ENCODE measurements at places on chromosomes 5 and 9. TPM values are rescaled to one million over a fixed set of nuclear protein-coding genes. Genes with fewer than 3 reads are reported as not detected.

GPR150 gene
- not detected for total RNA-seq

FOXD4L5 gene
- not detected for total RNA-seq

GRCh38 chr9:130156672-130157071 is 15.5 kb upstream of the NCS1 start:
- DNase-seq: peak; percentile 84

DNA sequence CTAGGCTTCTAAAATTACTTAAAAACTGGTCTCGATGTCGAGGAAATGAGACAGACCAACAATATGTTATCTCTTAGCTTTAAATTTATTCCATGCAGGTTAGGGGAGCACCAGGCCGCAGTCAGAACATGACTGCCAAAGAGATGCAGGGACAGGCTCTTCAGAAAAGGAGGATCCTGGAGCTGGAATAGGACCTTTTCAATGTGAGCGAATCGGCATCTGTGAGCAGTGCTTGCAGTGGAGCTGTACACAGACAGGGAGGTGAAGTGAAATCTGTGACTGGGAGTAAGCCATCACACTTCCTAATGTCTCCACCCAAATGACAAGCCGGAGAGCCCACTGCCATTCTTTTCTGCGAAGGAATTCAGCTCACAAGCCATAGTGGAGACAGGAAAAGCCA is 78.2 kb downstream of the EFNA5 start:
- peak; percentile 41 for DNase-seq

GRCh38 chr5:150313501-150313900 is 10.8 kb upstream of the ARSI start:
- no peak for DNase-seq

GRCh38 chr9:133514460-133515239 is 10.1 kb downstream of the MYMK start:
- peak; percentile 53 for DNase-seq

- DNase-seq: no peak
Observed at GRCh38 chr5:78046006-78046405, 248.5 kb downstream of the AP3B1 start.

SH3TC2 gene
- total RNA-seq: not detected

EGFLAM gene
- not detected for total RNA-seq

- DNase-seq: no peak
Observed at GRCh38 chr5:59186623-59187022, 603.7 kb downstream of the RAB3C start.

CD274 gene
- total RNA-seq: not detected

GRCh38 chr5:179612577-179613459 is 10.7 kb downstream of the HNRNPH1 start:
- no peak for DNase-seq

DNA sequence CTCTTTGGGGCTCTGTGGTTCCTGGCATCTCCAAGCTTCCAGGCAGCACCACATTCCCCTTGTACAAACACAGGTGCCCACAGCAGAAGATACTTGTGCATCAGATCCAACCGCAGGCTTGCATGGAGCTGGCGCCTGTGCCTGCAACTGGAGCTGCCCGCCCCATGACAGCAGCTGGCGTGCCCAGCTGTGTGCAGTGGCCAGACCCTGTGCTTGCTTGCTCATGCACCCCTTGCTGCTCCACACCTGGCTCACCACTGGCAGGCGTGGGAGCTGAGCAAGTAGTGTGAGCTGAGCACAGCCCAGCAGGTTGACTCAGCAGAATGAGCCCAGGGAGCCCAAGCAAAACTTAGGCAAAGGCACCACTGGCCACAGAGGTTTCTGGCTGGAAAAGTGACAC is 84.4 kb upstream of the STARD4 start:
- DNase-seq: no peak

C5orf58 gene
- total RNA-seq: not detected

ENHO gene
- total RNA-seq: 18.0 TPM

FBXL7 gene
- not detected for total RNA-seq

INSYN2B gene
- not detected for total RNA-seq

DNA sequence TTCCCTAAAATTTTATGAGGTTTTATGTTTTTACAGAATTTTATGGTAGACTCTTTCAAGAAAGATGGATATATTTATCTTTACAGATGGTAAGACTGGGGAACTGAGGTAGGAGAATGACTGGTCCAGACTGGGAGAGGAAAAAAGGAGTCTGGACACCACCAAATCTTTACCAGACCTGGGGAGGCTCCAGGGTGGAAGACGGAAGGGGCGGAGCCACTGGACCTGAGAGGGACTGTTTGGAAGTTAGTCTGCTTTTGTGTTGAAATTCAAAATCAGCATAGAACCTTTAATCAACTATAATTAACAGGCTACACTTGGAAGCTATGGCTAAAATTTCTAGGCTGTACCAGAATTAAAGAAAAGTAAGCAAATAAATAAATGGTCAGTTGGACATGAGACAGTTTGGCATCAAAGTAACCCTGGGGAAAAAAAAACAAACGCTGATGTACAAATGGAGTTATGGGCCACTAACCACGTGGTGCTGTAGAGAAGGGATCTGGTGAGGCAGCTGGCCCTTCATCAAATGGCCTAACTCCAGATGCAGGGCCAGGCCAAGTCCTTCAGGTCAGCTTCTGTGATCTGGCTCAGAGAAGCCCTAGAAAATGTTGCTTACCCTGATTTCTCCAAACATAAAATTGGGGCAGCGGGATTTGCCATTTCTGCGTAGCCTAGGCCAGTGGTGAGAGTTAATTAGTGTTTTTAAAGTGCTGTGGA is 155.1 kb downstream of the ARSB start:
- peak; percentile 71 for DNase-seq

DNA sequence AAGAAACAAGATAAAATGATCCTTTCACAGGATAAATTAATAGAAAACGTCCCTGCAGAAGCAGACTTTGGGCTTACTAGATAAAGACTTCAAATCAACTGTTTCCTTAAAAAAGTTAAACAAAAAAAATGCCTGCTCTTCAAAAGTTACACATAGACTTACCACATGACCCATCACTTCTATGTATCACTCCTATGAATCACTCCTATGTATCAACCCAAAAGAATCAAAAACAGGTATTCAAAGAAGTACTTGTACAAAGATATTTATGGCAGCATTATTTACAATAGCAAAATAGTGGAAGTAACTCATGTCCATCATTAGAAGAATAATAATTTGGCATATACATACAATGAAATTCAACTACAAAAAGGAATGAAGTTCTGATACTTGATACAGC is 56.3 kb upstream of the PRDM9 start:
- no peak for DNase-seq

DNA sequence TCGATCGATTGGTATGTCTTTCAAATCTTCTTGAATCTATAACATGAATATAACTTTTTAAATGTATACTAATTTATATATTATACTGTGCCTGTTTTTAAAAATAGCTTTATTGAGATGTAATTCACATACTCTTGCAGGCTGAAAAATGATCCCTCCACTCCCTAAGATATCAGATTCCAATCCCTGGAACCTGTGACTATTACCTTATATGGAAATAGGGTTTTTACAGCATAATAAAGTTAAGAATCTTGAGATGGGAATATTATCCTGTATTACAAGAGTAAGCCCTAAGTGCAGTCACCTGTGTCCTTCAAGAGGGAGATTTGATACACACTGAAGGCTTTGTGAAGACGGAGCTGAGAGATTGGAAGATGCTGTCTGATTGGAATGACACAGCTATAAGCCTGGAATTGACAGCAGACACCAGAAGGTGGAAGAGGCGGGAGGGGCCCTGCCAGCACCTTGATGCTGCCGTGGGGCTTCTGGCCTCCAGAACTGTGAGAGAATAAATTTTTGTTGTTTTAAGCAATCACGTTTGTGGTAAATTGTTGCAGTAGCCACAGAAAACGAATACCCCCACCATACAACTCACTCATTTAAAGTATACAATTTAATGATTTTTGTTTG is 161.3 kb downstream of the RMI1 start:
- DNase-seq: peak; percentile 78

GRCh38 chr5:73906277-73906676 is 280.3 kb downstream of the ARHGEF28 start:
- no peak for DNase-seq

CDH12 gene
- total RNA-seq: not detected

MATR3 gene
- 251 TPM for total RNA-seq

DNA sequence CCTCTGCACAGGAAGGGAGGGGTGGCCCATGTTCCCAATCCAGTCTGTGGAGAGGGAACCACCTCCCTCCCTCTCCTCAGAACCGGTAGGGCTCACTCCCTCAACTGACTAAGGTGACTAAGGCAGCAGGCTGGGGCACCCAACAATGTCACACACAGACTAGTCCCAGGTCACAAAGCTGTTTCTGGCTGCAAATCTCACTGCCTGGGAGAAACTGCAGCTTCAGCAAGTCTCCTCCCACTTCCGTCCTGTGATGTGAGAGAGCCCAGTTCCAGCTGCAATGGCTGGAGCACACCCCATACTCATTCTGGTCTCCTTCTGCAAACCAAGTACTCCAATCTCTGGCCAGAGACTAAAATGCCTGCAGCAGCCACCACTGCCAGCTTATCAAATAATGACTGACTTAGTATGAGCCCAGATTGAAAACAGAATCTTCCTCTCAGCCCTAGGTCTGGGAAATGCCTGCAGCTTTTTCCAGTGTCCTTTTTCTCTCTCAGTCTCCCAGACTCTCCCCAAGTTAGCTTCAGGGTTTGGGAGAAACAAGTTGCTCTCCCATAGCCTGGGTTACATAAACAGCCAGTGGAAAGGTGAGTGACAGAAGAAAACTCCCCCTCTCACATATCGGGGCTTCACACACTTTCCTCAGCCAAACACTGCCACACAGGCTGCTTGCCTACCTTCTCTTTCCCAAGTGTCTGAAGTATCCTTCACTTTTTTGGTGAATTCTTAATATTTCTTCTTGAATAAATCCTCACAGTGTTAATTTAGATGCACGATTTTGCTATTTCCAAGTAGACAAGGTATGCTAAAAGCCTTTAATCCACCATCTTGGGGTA is 247.4 kb upstream of the RASA1 start:
- DNase-seq: no peak

GRCh38 chr5:80216096-80216495 is 39.8 kb downstream of the SERINC5 start:
- no peak for DNase-seq

DNA sequence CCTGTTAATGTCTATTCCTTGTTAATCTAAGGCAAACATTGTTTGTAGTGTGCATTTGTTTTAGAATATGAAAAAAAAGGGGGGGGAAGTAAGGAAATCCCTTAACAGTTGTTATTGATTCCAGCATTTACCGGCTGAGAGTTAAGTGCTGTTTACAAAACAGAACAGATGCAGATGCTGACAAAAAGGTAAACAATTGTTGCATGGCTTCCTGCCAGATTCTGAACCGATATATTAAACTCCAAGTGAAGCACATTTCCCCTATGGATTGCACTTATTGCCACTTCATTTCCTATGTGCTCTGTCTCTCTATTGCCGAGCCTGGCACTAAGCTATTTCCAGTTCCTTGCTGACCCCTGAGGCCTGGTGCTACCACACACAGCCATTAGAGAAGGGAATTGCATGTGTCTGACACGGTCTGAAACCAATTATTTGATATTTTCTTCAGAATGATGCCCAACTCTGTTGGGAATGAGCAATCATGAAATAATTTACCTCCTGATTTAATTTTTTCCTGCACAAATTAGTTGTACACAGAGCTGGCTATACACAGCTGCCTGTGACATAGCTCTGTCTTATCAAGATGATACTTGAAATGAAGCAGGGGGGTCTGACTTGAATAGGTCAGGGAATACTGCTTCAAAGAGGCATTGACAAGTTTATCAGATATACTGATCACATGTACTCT is 109.8 kb downstream of the KIAA0825 start:
- DNase-seq: no peak

GRCh38 chr5:36367524-36367923 is 65.8 kb upstream of the RANBP3L start:
- DNase-seq: no peak

- DNase-seq: peak; percentile 12
Observed at GRCh38 chr5:71537687-71538086, 49.5 kb upstream of the MCCC2 start.

C9orf85 gene
- total RNA-seq: 23.7 TPM

MUSK gene
- total RNA-seq: not detected

- no peak for DNase-seq
Observed at GRCh38 chr9:94950579-94951323, 224.3 kb downstream of the AOPEP start.

DNA sequence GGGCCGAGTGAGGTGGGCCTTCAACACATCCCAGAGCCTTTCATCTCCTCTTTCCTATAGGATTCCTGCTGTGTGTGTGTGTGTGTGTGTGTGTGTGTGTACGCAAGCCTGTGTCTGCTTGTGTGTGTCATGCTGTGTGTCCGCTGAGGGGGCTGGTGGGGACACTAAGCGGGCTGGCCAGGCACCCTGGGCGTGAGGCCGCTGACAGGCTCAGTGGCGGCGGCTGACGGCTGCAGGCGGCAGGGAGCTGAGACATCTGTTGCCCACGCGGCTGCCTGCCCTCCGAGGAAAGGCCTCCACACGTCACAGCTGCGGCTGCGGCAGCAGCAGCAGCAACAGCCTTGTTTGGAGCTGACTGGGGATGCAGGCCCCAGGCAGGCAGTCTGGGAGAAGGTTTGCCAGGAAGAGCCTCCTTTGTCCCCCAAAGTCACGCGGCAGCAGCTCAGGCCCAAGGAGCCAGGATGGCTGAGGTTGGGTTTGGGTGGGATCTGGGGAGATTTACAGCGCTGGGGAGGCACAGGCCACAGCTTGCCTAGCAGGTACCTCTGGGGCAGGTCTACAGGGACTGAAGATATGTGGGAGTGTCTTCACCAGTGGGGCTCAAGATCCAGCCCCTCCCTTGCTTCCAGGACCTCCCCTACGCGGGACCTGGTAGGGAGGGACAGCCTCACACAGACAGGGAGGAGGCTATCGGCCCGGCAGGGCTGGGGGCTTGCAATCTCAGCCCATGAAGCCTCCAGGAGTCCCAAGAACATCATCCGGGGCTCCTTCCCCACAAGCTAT is 1.8 kb downstream of the PDLIM4 start:
- no peak for DNase-seq

DNA sequence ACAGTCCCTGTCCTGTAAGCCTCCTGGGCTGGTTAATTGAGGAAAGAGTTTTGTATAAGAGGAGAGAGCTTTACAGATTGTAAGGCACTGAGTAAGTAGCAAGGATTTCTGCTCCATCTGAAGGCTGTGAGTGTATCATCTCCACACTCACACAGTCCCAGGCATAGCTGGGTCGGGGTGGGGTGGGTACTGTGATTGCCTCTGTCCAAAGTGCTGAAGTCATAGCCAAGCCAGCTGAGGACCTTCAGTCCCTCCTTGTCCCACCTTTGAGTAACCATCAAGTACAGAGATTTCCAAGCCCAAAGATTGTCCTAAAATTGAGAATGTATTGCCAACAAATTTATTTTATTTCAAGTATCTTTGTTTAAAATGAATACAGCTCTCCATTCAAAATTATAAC is 5.5 kb upstream of the DNAJB5 start:
- DNase-seq: no peak

GRCh38 chr9:129514497-129514867 is 106.4 kb downstream of the C9orf50 start:
- no peak for DNase-seq

GRCh38 chr9:20512106-20512505 is 110.2 kb downstream of the MLLT3 start:
- DNase-seq: no peak

DNA sequence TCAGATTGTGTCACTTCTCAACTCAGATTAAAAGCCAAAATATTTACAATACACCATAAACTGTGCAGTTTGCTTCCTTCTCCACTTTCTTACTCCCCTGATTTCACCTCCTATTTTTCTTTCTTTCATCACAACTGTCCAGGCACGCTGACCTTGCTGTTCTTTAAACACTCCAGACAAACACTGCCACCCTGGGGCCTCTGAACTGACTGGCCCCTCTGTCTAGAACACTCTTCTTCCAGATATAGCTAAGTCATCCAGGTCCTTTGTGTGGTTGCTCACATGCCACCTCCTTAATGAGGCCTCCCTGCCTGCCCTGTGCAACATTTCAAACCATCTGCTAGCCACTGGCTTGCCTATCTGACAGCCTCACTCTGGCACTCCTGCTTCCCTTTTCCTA is 46.6 kb downstream of the ATG10 start:
- DNase-seq: peak; percentile 71
